COR-L47 (cell line): ENCODE measurements at places on chromosomes 6 and 20.

DNA sequence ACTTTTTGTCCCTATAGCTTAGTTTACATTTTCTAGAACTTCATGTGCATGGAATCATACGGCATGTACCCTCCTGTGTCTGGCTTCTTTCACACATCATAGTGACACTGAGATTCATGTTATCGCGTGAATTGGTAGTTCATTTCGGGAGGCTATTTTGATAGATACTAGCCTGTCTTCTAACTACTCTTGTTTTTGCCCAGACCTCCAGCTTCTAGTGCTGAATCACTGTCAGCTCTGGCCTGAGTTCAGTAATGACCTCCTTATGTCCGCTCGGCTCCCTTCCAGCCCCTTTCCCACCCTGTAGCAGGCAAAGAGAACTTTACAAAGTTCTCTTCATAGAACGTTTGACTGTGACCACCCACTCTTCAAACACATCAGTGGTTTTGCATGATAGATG, 14.1 kb downstream of the MYBL2 start:
- DNase-seq = no peak

GRCh38 chr20:58048096-58048702, 180.3 kb downstream of the ANKRD60 start:
- no peak for DNase-seq

- DNase-seq = no peak
These were observed 125.0 kb upstream of the GRIK2 start for GRCh38 chr6:101268541-101268940.

DNA sequence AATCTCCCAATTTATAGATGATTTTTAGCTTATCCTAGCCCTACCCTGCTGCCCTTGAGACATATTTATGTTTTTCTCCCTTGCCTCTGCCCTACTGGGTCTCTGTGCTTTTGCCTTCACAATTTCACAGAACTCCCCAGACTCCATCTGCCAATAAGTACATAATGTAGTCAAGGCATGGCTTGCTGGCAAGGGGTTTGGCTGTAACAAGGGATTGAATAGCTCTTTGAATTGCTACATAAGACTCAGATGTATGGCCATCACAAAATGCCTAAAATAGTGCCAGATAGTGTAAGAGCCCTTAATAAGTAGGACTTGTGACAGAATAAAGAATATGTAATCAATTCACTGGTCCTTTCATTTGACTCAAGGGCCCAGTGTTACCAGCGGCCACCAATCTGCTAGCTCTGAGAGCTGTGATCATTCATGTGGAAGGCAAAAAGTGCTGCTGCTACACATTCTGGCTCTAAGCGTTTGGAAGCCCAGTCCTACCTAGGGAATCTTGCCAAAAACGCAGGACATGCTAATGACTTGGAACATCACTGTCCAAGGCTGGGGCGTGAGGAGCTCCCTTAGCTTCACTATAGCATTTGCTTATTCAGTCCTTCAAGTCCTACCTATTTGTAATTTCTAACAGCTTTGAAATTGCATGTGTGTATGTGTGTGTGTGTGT, 20.5 kb downstream of the CLVS2 start:
- DNase-seq = peak; percentile 73

- no peak for DNase-seq
These were observed 66.0 kb downstream of the KIF13A start for GRCh38 chr6:17921454-17921853.

- DNase-seq = no peak
These were observed 91.8 kb downstream of the CHD6 start for GRCh38 chr20:41526327-41526726.

DNA sequence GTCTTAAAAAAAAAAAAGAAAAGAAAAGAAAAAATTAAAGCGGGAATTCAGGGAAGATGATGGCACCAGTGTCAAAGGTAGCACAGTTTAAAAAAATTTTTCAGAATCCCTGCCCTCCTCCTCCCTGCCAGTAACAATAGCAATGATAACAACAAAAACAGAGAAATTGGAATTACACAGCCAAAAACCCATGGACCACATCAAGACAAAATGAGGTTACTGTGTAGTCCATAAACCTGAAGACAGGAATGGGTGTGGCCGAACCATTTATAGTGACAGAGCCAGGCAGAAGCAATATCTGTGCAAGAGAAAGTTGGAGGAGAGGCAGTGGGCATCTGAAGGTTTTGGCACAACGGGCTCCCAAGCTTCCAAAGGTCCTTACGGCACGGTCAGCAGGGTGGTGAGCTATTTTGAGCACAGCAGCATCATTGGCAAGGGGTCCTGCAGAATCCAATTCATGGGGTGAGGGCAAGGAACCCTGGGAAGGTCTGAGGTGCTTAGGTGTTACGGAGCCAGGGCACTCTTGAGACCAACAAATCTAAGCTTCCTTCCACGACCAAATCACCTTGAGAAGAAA, 202.3 kb downstream of the GMPR start:
- DNase-seq = no peak

GRCh38 chr20:1890469-1891262, 4.5 kb upstream of the SIRPA start:
- DNase-seq = no peak

DNA sequence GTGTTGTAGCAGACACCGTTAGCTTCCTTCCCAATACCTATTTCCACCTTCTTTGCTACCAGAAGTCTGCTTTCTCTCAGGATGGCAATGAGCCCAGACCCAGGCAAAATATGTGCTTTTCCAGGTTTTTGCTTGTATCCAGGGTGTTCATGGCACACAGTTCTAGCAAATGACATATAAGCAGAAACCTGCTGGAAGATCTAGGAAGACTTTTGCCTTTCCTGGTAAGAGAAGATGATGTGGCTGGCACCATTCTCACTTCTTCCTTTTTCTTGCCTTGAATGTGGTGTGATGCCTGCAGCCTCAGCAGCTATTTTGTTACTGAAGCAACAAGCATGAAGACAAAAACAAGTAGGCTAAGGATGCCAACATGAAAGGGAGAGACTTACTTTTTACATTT, 19.2 kb upstream of the TBC1D22B start:
- no peak for DNase-seq

- no peak for DNase-seq
These were observed 156.1 kb downstream of the COL21A1 start for GRCh38 chr6:56091159-56091869.

- no peak for DNase-seq
These were observed 124.2 kb downstream of the PLEKHG1 start for GRCh38 chr6:150723857-150724256.

- DNase-seq = no peak
These were observed 4.3 kb downstream of the CCDC167 start for GRCh38 chr6:37495244-37495934.

GRCh38 chr6:53752856-53753255, 41.9 kb upstream of the LRRC1 start:
- DNase-seq = no peak

DNA sequence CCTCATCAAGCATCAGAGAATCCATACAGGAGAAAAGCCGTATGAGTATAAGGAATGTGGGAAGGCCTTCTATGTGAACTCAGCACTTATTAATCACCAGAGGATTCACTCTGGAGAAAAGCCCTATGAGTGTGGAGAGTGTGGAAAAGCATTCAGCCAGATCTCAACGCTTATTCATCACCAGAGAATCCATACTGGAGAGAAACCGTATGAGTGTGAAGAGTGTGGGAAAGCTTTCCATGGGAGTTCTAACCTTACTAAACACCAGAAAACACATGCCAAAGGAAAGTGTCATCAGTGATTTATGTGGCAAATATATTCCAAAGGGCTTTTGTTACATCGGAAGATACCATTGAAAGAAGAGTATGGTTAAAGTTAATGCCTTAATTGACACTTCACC, 25.4 kb downstream of the ZKSCAN8 start:
- no peak for DNase-seq

DNA sequence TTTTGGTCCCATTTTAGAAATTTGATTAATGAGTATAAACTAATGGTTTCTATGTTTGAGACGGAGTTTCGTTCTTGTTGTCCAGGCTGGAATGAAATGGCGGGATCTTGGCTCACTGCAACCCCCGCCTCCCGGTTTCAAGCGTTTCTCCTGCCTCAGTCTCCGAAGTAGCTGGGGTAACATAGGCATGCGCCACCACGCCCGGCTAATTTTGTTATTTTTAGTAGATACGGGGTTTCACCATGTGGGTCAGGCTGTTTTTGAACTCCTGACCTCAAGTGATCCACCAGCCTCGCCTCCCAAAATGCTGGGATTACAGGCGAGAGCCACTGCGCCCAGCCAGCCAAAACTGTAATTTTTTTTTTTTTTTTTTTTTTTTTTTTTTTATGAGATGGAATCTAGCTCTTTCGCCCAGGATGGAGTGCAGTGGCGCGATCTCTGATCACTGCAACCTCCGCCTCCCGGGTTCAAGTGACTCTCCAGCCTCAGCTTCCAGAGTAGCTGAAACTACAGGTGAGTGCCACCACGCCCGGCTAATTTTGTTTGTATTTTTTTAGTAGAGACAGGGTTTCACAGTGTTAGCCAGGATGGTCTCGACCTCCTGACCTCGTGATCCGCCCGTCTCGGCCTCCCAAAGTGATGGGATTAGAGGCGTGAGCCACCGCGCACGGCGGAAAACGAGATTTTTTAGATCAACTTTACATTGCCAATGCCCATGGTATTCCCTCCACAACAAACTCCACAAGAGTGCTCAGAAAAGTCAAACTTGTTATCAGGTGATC, 127.8 kb downstream of the HFE start:
- no peak for DNase-seq

DNA sequence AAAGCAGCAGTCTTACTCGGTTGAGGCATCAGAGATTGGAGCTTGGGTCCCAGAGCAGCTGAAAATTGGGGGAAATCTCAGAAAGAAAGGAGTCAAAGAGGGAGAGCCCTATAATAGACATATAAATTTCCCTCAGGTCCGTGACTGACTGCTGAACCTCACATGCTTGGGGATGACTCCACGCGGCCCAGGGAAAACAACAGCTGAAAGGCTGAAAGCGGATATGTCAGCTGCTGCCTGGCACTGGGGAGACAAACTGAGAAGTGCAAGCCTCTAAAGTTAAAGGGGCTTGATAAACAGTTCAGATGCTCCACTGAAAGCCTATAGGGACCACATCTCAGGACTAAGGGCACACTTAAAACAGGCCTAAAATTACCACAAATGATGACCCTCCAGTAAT, 255.9 kb upstream of the RIN2 start:
- DNase-seq = no peak

- no peak for DNase-seq
These were observed 4.1 kb upstream of the ZNFX1 start for GRCh38 chr20:49281913-49282467.

DNA sequence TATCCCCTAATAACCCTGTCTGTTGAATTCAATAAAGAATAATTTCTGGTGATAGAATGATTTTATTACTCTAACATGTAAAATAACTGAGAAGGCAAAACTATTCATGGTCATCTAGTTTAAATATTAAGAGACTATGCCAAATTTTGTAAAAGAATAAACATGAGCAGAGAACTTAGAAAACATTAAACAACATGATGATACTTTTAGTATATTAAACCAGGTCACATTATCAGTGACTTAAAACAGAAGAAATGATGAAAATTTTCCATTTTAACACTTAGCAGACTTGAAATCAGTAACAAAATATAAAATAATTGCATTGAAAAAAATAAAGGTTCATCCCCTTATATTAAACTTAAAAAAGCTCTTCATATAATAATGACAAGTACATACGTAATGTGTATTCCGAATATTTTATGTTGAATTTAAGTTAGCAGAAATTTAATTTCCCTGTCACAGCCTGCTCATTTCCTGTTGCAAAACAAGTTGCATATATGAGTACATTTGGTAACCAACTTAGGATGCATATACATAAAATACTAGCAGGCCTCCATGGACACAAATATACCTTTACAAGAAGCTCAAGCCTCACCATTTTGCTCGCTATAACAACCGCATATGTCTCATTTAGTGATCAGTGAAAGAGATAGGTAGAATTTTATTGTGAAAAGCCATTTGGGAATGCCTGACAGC, 40.6 kb downstream of the DTNBP1 start:
- DNase-seq = no peak

GRCh38 chr6:101777646-101778045, 384.1 kb downstream of the GRIK2 start:
- DNase-seq = no peak

GRCh38 chr6:110055387-110055735, 77.2 kb downstream of the GPR6 start:
- DNase-seq = peak; percentile 37

- no peak for DNase-seq
These were observed 3.5 kb downstream of the WRNIP1 start for GRCh38 chr6:2768696-2769095.

GRCh38 chr6:124772733-124773319, 189.4 kb upstream of the RNF217 start:
- no peak for DNase-seq

- no peak for DNase-seq
These were observed 275.0 kb downstream of the KHDC1L start for GRCh38 chr6:72950114-72950860.

- DNase-seq = no peak
These were observed 416.1 kb downstream of the BCKDHB start for GRCh38 chr6:80522576-80522975.

DNA sequence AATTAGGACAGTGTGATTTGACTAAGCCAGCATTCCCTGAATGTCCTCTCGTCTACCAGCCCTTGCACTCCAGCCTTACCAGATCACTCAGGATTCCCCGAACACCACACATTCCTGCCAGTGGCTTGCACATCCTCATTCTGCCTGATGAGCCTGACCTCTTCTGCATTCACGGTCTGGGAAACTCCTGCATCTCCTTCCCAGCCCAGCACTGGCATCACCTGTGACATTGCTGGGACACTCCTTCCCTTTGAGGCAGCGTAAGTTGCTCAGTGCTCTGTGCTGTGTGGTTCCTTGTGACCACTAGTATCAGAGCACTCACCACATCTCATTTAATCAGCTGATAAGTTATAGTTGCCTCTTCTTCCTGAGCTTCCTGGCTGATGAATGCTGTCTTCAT, 17.3 kb downstream of the NCOA7 start:
- DNase-seq = no peak

DNA sequence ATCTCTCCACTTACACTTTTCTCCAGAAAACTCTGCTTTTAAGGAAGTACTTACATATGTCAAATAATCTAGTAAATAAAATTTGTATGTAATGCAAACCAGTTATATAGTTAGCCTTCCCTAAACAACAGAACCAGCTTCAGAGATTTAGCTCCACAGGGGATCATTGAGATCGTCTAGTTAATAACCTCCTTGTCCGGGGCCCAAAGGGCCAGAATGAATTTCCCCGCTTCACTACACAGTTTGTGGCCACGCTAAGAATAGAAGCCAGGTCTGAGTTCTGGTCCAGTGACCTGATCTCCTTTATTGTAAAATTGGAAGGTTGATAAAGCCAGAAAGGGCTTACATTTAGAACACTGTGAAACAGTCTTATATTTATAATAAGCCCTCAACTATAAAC, 245.2 kb downstream of the TPBG start:
- no peak for DNase-seq
